ENCODE measurements at places on chromosomes 1 and 21.

GRCh38 chr1:223363057-223363855 lies 720 bp downstream of the SUSD4 start:
- peak; percentile 34 for DNase-seq

DNA sequence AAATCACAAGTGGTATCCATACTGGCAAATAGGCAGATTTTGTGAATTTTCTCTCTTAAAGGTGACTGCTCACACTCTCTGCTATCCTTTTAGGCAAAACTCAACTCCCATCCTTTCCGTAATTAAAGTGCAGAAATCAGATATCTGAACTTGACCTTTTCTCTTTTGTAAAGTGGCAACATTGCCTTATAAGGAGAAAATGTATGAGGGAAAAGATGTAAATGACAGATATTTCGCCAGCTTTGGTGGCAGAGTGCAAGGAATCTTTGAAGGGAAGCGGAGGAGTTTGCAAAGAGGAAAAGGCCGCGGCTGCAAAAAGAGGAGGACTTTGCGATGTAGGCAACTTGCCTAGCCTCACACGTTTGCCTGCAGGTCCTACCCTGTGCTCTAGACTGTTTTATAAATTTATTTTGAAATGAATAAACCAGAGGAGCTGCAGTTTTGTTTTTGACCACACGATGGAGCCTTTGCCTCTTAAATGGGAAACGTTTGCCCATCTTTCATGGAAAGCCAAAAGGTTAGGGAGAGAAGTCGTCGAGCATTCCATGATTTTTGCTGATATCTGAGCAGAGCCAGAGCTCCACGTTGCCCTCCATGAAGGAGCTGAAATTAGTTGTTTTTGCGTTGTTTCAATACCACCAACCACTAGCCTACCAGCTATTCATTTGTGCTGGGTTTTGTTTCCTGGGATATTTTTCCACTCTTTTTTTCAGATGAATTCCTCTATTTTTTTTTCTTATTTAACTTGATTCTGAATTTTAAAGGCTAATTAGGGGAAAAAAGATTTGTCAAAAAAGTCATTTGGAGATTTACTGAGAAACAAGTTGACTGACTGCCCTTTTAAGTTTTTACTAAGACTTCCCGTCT lies 242.3 kb downstream of the LMX1A start:
- peak; percentile 43 for DNase-seq

GRCh38 chr1:40245686-40246085 lies 2.1 kb upstream of the TMCO2 start:
- no peak for DNase-seq

DNA sequence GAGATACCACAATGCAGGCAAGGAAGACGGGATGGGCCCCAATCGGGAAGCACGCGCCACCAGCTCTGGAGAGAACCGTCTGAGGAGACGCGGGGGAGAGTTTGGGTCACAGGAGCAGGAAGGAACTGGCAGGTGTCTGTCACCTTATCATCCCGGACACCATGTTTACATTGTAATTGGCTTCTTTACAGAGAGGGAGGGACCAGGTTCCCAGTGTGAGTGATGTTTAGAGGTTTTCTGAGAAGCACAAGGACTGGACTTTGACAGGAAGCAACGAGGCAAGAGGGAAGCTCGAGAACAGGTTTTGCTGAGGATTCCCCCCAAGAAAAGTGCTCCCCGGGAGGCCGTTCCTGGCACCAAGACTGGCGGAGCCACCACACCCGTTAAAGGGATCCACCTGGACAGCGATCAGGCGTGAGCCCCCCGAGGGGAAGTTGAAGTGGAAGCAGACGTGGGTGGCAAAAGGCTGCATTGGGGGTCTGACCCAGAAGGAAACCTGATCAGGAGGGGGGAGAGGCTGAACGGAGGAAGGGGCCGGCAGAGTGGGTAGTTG lies 957 bp downstream of the EPS15 start:
- DNase-seq = peak; percentile 21

DNA sequence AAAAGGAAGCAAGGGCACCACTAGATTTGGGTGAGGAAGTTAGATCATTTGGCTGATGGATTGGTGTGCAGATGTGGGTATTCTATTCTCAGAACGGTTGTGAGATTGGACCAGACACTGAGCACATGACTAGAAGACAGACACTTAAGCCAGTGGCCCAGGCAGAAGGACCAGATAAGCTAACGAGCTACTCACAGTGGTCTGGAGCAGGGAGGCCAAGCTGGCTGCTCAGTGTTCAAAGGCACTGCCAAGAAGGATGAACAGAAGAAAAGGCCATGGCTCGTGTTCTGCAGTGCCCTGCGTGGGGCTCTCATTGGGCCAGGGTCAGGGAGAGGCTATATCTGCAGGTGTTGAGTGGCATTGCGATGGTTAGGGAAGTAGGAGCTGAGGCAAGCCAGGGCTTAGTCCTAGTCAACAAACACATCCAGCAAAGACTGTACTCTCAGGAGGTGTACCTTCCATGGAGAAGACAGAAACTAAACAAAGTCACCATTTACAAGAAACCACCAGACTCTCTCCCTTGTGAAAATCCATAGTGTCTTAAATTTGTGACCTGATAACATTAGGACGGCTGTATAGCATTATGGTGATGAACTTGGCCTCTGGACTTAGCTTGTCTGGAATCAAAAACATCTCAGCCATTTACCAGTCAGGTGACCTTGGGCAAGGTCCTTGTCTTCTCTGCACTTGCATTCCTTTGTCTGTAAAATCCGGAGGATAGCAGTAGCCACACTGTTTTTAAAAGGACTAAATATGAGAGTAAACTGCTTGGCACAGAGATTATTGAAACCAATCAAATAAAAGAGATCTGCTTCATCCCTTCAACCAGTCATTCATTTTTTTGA lies 274.5 kb downstream of the SIPA1L2 start:
- DNase-seq = no peak

Measured in AG20443 (cell line).